ENCODE measurements at places on chromosomes 2 and 18.

GRCh38 chr2:112923237-112923966 is 12.4 kb downstream of the IL37 start:
- DNase-seq, result no peak

GRCh38 chr18:47531717-47532116 is 280.3 kb upstream of the SKOR2 start:
- no peak for DNase-seq

DNA sequence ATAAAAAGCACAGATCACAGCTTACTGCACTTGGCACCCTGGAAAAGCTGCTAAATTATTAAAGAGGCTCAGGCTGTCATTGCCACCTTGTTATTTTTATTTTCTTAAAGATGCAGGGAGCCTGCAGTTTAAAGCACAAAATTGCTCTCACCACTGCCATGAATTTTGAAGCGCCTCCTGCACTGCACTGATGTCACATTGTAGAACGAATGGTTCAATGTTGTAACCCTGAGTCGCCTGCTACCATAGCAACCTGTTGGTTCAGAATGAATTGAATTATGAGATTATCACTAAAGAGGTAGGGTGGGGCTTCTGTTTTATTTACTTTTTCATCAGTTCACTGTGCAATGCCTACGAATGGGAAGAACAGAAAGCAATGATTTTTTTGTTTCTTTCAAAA is 16.5 kb downstream of the SCG2 start:
- no peak for DNase-seq

- no peak for DNase-seq
These were observed 10.0 kb upstream of the BCL2 start for GRCh38 chr18:63329431-63330145.

GRCh38 chr2:34242763-34243123 is 643.6 kb upstream of the FAM98A start:
- DNase-seq, result no peak
